CD4-positive, alpha-beta T cell treated with Interleukin-10 for 1 hour (primary cell): ENCODE measurements at places on chromosomes 3 and 15.
A peak's percentile ranks its signal among the peaks of the same experiment; 100 is the strongest.

- DNase-seq = no peak
Measured at GRCh38 chr3:106013971-106014370, 145.2 kb upstream of the CBLB start.

GRCh38 chr3:123048480-123049237 lies 18.2 kb upstream of the PDIA5 start:
- no peak for DNase-seq

DNA sequence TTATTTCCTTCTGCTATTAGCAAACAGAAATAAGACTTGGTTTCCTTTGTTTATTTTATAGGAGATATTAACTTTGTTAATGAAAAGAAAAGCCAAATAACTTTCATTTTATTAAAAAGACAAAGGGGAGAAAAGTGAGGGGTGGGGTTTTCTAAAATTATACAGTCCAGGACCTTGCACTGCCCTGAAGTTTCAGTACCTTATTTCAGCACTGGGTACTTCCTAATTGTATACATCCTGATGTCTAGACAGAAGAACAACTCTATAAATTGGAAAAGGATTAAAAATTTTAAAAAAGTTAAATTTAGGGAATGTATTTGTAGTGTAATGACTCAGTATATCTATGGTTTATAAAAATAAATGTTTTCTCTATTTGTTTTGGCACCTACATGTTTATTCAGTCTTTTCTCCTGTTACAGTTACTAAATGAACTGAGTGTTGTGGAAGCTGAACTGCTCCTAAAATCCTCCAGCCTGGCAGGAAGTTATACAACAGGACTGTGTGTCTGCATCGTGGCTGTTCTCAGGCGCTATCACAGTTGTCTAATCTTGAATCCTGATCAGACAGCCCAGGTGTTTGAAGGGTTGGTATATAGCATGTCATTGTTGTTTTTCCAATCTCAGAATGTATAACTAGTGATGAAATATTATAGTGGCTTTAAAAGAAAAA lies 27.6 kb upstream of the P2RY13 start:
- no peak for DNase-seq

DNA sequence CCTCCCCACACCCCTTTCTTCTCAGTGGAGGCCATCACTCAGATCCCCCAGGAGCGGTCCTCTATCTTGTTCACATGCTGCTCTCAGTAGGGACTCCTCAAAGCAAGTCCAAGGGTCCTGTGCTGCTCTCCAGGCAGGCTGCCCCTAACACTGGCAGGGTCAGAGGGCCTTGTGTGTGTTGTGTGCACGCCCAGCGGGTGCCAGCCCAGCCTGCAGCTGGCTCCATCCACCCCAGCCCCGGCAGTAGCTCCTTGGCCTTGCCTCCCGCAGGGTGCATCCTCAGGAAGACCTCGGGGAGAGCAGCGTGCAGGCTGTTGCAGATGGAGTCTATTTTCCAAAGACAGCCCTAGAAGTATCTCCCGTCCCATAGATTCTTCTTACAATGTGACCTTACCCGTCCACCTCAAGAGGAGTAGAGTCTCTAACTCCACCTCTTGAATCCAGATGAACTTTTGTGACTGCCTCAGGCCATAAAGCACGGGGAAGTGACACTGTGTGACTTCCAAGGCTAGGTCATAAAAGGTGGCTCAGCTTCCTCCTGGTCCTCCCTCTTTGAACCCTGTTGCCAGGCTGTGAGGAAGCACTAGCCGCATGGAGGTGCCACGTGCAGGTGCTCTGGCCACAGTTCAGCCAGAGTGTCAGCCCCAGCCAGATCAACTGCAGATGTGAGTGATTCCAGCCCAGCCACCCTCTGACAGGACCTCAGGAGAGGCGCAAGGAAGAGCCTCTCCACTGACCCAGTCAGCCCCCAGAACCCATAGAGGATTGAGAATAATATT lies 531.6 kb downstream of the SHQ1 start:
- DNase-seq = no peak

GRCh38 chr3:189142527-189142926 lies 29.2 kb upstream of the TPRG1 start:
- peak; percentile 55 for DNase-seq

- no peak for DNase-seq
Measured at GRCh38 chr15:75841626-75842025, 1.6 kb upstream of the UBE2Q2 start.

GRCh38 chr3:21989341-21990042 lies 238.5 kb upstream of the ZNF385D start:
- no peak for DNase-seq

- no peak for DNase-seq
Measured at GRCh38 chr3:119194237-119195150, 21.1 kb downstream of the UPK1B start.

- DNase-seq = no peak
Measured at GRCh38 chr3:40585381-40586016, 60.7 kb downstream of the ZNF621 start.

GRCh38 chr3:54939557-54940300 lies 11.9 kb upstream of the LRTM1 start:
- DNase-seq = no peak

DNA sequence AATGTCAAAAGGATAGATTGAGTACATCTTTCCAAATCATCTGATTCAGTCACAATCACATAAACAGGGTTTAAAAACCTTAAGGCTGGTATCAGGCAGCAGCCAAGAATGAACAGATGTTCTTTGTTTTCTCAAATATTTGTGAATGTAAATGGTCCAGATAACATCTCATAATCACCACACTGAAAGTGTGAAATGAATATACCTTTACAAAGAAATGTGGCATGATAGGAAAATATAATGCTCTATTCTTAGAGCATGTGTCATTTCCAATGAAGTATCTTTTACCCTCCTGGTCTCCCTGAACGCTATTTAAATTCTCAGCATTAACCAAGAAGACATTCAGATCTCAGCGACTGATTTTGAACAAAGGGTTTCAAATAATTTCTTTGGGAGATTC lies 8.8 kb upstream of the ACTC1 start:
- DNase-seq = no peak

DNA sequence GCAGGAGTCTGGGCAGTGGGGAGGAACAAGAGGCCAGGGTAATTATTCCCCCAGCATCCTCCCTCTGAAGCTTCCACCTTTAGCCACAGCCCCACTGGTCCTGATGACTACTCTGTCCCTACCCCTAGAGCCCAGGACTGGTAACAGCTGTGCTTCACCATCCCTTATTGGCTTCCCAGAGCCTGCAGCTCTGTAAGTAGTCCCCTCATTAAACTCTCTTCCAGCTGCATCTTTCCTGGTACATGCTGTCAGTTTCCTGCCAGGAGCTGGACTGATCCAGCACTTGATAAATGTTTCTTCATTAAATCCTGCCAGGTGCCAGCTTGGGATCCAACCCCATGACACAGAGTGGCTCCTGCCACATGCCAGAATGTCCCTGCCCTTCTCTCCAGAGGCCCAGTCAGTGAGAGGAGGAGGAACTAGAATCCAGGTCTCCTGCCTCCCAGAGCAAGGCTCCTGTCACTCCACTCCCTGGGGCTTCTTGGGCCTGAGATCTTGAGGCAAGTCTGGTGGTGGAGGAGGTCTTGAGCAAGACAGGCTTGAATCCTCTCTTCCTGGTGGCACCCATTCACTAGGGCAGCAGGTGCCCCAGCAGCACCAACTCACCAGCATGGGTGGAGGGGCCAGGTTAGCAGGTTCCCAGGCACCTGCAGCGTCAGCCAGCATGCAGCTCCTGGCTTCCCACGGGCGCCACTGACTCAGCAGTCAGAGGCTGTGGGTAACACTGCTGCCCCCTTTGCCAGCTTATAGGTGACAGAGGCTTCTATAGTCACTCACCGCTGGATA lies 27.6 kb downstream of the FBXW12 start:
- DNase-seq = no peak

GRCh38 chr3:8727605-8728512 lies 5.7 kb upstream of the CAV3 start:
- DNase-seq = no peak

DNA sequence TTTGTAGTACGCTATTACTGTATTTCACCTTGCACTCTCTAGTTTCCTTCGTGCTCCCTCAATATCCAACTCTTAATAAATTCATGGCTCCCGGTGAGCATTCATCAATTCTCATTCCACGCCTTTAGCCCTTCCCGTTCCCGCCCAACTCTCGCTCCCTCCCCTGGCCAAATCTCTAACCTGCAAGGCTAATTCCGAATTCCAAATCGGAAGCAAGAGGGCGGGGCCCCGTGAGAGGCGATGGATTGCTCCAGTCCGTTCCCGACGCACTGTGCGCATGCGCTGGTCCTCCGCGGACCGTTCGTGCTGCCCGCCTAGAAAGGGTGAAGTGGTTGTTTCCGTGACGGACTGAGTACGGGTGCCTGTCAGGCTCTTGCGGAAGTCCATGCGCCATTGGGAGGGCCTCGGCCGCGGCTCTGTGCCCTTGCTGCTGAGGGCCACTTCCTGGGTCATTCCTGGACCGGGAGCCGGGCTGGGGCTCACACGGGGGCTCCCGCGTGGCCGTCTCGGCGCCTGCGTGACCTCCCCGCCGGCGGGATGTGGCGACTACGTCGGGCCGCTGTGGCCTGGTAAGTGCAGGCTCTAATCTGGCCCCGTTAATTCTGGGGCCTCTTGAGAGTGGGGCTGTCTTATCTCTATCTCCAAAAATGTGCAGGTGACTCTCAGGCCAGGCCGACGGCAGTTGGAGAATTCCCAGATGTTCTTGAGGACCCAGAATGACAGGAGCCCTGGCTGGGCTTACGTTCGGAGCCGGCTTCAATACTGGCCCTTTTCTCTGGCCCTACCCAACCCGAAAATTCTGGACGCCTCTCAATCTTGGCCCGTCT lies at the start of gene OPA1:
Gene OPA1 (plus strand): TSS at position 368 of the 827 bp plus-strand sequence. CDS start 170 bp downstream, at position 538.
- peak; percentile 92 for DNase-seq

- peak; percentile 15 for DNase-seq
Measured at GRCh38 chr3:198071602-198072287, 111.7 kb downstream of the LMLN start.

- DNase-seq = no peak
Measured at GRCh38 chr3:9295007-9295406, 45.6 kb upstream of the SRGAP3 start.

- DNase-seq = peak; percentile 33
Measured at GRCh38 chr3:111070772-111071256, 802 bp upstream of the NECTIN3 start.

- no peak for DNase-seq
Measured at GRCh38 chr15:75203908-75204263, 2.2 kb downstream of the C15orf39 start.

- peak; percentile 78 for DNase-seq
Measured at GRCh38 chr3:188060840-188061544, 93.0 kb upstream of the LPP start.

- no peak for DNase-seq
Measured at GRCh38 chr15:68511073-68511991, 67.5 kb upstream of the CORO2B start.

DNA sequence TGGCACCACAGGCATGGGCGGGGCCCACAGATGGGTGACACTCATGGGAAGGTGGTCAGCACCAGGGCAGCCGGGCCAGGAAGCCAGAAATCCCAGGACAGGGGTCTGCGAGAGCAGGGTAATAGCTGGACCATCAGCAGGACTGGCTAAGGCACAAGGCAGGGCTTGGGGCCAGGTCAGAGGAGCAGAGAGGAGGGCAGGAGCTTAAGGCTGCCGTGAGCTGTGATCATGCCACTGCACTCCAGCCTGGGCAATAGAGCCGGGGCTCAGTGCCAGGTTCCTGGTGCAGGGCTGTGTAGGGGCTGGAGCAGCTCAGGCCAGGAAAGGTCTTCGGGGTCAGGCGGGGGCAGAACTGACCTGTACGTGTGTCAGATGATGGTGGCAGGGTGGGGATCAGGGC lies 64.2 kb upstream of the LINGO1 start:
- DNase-seq = no peak

DNA sequence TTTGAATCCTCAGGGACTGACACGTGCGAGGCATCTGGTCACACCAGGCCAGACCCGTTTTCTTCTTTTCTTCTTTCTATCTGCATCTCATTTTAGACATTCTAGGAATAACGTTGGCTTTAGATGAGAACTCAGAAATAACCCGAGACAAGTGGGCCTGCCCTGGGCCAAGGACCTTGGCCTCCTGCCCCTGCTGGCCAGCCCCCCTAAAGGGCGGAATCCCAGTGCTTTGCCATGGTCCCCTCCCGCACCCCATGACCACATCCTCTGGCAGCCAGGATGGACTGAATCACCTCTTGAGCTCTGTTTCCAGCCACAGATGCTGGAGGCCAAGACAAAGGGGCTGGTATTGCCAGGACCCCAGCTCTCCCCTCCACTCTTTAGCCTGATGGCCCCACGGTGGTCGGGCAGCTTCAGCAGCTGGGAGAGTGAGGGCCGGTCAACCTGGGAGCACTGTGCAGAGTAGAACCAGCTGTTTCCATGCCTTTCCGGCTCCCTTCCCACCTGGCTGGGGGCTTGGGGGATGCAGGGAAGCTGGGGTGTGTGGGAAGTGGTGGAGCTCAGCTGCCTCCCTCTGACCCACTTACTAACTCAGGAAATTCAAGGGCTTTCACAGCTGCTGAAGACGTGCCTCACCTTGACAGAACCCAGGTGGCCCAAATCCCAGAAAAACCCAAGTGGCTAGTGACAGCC lies 190.9 kb downstream of the FAM43A start:
- DNase-seq = no peak

DNA sequence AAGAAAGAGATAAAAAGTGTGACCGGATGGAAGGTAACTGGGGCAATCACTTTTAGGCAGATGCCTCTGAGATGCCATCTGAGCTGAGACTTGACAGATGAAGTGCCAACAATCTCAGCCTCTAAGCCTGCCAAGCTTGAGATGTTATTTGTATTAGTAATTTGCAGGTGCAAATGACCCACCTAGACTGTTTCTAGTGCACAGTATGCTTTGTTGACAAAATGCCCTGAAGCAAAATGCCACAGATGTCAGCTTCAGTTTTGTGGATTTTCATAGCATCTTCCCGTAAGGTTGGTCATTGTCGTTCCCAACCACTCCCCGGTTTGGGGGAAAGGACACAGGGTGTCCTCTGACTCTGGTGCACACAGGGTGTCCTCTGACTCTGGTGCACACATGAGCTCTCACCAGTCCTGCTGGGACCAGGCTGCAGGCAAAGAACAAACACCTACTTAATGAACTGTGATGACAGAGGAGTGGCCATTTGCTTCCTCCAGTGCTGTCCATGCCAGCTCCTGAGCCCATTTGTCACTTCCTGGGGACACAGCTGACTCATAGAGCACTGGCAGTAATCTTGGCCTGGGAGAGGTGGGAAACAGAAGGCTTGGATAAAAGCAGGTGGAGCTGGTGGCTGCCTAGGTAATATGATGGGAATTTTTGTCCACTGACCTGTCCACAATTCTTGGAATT lies 16.7 kb upstream of the PPP1R2 start:
- no peak for DNase-seq

DNA sequence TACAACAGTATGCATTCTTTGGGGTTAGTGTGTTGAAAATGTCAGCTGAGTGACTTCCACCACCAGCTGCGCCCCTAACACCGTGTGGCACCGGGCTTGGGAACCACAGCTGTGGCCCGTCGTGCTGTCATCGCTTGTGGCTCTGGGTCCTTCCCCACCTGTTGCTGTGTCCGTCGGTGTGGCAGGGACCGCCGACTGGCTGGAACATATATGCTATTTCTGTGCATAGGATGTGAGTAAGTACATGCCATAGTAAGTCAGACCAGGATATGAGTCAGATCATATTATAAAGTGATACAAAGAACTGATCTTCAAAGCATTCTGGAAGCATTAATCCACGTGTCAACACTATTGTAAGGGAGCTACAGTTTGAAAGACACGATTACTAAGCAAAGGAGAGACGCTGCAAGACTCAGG lies 31.9 kb downstream of the EHD4 start:
- DNase-seq = peak; percentile 42

GRCh38 chr15:89472785-89473256 lies 23.6 kb downstream of the RHCG start:
- DNase-seq = peak; percentile 21
